Epithelial cell of prostate (primary cell): ENCODE measurements at places on chromosomes 4 and X.

- no peak for DNase-seq
These were observed 17.1 kb upstream of the GPRIN3 start for GRCh38 chr4:89324671-89325070.

DNA sequence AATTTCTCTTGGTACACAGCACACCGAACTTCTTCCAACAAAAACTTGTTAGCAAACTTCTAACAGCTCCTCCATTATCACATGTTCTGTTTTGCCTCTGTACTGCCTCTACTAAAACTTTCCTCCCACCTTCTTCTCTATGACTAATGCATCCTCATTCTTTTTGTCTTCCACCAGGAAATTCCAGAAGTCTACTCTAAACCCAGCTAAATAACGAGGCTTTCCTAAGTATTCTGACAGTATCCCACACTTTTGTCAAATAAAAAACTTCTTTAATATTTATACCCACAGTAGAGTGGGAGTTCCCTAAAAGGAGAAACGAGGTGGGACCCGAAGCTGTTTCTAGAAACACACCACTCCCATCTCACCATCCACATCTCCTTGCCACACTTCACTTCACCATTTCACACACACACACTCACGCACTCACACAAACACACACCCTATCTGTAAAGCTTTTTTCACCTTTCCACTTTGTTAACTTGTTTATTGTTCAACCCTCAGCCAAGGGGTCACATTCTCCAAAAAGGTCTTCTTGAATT lies 280.3 kb downstream of the ARAP2 start:
- DNase-seq: no peak

- DNase-seq: peak; percentile 22
These were observed 61.4 kb downstream of the IGFBP7 start for GRCh38 chr4:57048590-57049304.

DNA sequence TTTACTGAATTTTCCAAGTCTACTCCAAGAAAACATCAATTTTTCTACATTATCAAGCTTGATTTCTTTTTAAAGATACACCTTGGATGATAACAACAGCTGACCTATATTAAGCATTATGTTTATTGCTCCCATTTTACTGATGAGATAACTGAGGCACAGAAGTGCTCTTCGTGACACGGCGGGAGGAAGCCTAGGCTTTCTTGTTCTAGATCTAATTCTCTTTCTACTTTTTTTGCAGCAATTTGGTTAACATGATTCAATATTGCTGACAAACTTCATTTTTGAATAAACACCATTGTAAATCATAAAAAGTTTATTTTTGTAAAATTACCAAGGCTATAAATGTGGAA lies 33.8 kb downstream of the BBS12 start:
- DNase-seq: no peak

- DNase-seq: no peak
These were observed 1.2 kb downstream of the USP46 start for GRCh38 chr4:52657618-52658501.

GRCh38 chrX:22059775-22060174 lies 27.6 kb downstream of the PHEX start:
- DNase-seq: no peak

- DNase-seq: no peak
These were observed 300.9 kb downstream of the SPIN4 start for GRCh38 chrX:63050225-63050624.

GRCh38 chr4:102684610-102685052 lies 76.1 kb downstream of the MANBA start:
- peak; percentile 76 for DNase-seq

- no peak for DNase-seq
These were observed 21.0 kb upstream of the CABS1 start for GRCh38 chr4:70313736-70314135.
